Activated T-helper 1 cell treated with anti-CD3 and anti-CD28 coated beads, Interleukin-2, amount 50 U/mL, for 16 hours (primary cell): ENCODE measurements at places on chromosomes 2 and 18.

DNA sequence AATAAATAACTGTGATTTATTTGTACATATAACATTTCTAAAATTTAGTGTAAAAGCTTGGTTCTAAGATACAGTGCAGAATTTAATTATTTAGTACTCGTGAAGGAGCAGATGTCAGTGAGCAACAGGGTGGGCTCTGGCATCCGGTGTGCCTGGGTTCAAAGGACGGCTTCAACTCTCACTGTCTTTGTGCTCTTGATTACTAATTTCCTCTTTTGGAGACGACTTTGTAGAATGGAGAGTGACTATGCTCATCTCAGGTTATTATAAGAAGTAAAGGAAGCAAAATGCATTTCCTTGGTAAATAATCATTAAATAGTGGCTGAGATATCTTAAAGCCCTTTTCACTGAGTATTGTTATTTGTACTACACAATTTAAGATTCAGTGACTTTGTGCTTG lies 271.7 kb downstream of the ASXL3 start:
- DNase-seq, result no peak

- no peak for DNase-seq
Measured at GRCh38 chr18:75230163-75231052, 19.8 kb downstream of the TSHZ1 start.

DNA sequence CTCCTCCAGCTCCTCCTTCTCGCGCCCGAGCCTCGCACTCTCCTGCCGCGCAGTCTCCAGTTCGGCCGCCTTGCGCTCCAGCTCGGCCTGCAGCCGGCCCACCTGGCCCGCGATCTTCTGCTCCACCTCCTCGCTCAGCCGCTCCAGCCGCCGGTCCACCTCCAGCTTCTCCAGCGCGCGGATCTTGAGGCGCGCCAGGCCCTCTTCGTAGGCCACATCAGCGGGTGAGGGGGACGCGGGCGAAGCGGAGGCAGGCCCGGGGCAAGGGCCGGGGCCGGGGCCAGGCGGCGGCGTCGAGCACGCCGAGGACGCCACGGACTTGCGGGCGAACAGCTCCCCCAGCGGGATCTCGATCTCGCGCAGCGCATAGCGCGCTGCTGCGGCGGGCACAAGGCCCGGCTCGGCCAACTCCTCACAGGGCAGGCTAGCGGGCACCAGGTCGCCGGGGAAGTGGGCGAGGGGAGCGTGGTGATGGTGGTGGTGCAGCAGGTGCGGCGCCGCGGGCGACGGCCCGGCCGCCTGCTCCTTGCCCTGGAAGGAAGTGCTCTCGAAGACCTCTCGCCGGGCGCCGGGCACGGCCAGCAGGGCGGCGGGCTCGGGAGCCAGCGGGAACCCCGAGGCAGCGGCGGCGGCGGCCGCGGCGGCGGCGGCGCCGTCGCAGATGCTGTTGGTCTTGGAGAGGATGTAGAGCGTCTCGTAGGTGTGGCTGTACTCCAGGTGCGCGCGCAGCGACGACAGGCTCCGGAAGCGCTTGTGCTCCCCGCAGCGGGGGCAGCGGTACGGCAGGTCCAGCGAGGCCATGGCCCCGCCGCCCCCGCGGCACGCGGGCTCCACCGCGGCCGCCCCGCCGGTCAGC lies 15.2 kb downstream of the FBXO41 start:
- DNase-seq, result peak; percentile 76

GRCh38 chr2:128379021-128380015 lies 60.6 kb upstream of the HS6ST1 start:
- no peak for DNase-seq

DNA sequence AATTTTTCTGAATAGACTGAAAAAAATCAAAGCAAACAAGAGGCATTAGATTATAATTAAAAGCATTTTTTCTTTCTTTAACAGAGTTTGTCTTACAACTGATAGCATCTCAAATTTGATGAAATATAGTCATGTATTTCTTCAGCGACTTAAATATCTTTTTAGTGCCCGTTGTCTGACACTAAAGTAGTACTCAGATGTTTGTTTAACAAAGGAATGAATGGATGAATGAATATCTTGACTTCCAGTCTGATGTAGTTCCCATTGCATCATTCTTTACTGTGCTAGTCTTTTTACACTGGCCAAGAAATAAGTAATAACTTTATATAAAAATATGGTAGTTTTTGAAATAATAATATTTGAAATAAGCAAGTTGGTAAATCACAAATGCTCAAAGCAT lies 111.1 kb downstream of the TTC27 start:
- DNase-seq, result no peak
